Sciatic nerve (tissue), 2 donors: ENCODE measurements at places on chromosomes 2 and 18. TPM values are rescaled to one million over a fixed set of nuclear protein-coding genes. Genes with fewer than 3 reads are reported as not detected.

UGT1A5 gene
- total RNA-seq, result not detected

LYPD6B gene
- total RNA-seq, result not detected

GAREM2 gene
- 6.8 TPM for total RNA-seq

PTPN4 gene
- total RNA-seq, result 37.7 TPM

POU3F3 gene
- total RNA-seq, result not detected

DSG1 gene
- total RNA-seq, result 0.04 TPM

B3GNT7 gene
- total RNA-seq, result 4.2 TPM

HOXD12 gene
- not detected for total RNA-seq

CRIM1 gene
- total RNA-seq, result 209 TPM
